ENCODE measurements at places on chromosomes 7 and 10.

DNA sequence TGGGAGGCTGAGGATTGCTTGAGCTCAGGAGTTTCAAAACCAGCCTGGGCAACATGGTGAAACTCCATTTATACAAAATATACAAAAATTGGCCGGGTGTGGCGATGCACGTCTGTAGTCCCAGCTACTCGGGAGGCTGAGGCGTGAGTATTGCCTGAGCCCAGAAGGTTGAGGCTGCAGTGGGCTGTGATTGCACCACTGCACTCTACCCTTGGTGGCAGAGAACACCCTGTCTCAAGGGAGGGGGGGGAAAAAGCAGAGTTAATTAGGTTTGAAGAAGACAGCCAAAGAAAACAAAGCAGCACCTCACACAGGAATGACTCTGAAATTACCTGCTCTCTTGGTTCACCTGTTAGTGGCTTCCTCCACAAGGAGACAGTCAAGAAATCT lies 110.0 kb downstream of the EEPD1 start:
- no peak for DNase-seq

GRCh38 chr7:68043546-68043945 lies 1046.9 kb downstream of the TYW1 start:
- no peak for DNase-seq

DNA sequence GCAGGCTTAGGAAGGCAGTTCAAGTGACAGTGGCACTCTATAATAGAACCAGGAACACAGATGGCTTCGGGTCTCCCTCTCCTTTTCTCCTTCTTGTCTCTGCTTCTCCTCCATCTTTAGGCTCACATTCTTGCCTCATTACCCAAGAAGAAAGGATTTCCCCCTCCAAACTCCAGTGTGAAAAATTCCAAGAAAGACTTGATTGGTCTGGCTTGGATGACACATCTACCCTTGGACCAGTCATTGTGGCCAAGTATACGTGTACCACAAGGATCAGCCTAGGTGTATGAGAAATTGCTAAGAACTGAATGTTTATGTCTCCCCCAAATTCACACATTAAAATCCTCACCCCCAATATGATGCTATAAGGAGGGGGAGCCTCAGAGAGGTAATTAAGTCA lies 53.9 kb downstream of the PRTFDC1 start:
- no peak for DNase-seq

DNA sequence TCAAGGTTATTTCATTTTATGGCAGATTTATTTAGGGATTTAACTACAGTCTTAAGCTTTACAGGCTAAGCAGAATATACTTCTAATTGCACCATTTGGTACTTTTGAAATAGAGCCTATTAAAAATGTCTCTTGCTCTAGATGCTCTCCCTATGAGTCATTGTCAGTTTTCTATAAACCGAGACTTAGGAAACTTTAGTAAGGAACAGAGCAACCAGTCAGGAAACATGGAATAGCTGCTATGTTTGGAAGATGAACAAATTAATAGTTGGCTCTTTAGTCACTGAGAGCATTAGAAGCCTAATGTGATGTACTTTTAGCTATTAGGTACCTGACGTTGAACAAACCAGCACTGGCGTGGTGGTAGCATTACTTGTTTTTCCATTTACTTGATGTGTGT lies 35.3 kb downstream of the INPP5F start:
- DNase-seq = no peak

DNA sequence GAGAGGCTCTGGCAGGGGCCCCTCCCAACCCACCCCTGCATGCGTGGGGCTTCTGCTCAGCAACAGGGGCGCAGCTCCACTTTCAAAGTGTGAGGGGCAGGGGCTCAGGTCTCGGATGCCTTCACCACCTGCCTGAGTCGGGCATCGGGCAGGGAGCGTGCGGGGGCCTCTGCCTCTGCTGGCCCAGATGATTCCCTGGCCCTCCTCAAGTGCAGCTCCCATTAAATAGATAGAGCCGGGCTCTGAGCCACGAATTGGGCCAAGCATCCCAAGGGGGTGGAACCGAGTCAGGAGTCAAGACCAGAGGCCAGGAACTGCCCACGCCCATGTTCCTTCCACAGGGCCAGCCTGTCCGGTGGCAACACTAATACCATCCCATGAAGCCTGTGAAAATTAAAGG lies 108.9 kb upstream of the FAM20C start:
- no peak for DNase-seq

GRCh38 chr10:130282492-130283218 lies 146.5 kb downstream of the GLRX3 start:
- DNase-seq = no peak
